G401 (cell line): ENCODE measurements at places on chromosomes 2 and 18. TPM values are rescaled to one million over a fixed set of nuclear protein-coding genes. Genes with fewer than 3 reads are reported as not detected.
A peak's percentile ranks its signal among the peaks of the same experiment; 100 is the strongest.

DNA sequence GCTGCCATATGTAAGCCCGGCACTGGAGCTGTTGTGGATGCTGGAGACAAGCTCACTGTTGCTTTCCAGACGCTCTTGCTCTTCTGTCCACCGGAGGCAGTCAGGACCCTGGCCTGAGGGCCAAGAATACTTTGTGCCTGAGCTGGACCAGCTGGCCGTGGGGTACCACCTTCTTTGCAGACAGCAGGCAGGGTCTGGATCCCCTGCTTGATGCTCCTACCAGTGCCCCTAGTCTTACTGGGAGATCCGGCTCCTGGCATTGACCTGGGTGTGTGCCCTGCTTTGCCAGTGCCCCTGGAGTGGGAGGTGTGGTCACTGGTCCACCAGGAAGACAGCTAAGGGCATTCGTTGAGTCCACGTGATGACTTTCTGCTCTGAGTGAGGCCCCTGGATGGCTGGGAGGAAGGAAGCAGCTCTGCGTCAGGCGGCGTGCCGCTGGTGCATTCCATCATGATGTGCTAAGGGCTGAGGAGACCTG lies 59.3 kb downstream of the LRRFIP1 start:
- no peak for DNase-seq

DNA sequence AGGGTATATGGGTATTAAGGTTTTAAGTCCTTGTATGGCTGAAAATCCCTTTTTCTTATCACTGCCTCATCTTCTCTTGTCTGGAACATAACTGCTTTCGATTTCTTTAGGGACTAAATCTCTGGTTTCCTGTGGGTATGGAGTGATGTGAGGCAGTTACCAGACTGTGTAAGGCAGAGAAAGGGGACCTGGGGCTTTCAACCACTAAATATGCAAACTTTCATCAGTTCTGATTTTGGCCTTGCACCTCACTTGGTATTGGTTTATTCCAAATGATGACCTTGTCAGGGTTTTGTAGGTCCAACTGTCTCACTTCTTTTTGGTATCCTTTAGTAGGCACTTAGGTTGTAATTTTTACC lies 9.3 kb downstream of the MAP4K4 start:
- DNase-seq = no peak

DNA sequence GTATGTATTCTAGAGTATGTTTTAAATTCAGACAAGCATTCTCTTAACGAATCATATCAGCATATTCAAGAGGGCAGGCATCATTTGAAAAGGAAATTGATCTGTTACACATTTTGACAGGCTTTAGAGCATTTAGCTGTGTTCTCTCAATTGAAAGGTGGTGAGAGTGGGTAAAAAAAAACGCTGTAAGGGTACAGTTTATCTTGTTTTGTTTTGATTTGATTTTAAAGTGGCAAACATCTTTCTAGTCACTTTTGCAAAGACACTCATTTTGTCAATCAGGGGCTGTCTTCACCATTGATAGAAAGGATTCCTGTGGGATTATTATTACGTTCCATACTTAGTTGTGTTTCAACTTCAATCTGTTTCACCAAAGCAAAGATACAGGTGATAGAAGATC lies 2.2 kb downstream of the CDH19 start:
- DNase-seq = no peak

GRCh38 chr2:117351396-117351795 lies 463.1 kb upstream of the DDX18 start:
- no peak for DNase-seq

GRCh38 chr2:111225856-111226255 lies 105.1 kb downstream of the BCL2L11 start:
- DNase-seq = no peak

DNA sequence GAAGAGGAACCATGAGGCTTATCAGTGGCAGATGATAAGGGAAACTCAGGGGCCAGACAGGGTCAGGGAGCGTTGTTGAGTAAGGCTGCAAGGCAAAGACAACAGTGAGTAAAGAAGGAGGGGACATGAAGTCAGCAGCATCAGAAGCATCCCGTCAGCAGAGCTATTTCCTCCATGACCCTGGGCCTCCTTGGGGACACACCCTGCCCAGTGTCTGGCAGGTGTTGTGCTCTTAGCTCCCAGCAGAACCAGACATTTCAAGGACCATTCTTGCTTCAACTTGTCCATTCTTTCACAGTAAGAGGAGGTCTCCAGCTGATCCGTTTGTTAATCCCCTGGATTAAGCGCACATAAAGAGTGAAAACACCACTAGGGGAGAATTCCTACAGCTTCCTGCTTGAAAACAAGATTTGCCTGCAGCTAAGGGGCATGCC lies 88.7 kb upstream of the MEIS1 start:
- no peak for DNase-seq

DNA sequence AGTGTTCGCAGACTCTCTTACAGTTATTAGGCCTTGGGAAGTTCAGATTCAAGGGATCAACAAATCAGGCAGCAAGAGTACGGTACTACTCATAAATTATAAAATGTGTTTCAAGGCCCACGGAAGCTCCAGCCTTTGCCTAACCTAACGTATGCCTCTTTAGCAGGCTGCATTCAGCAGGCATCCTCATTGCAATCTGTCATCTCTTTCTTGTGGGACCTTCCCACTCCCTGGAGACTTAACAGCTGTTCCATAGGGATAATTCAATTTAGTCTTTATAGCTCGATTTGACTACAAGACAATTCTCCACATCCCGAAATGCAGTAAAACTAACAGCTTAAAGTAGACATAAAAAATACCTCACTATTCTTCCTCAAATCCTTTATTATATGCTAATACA lies 453.7 kb downstream of the CNTNAP5 start:
- DNase-seq = no peak

DNA sequence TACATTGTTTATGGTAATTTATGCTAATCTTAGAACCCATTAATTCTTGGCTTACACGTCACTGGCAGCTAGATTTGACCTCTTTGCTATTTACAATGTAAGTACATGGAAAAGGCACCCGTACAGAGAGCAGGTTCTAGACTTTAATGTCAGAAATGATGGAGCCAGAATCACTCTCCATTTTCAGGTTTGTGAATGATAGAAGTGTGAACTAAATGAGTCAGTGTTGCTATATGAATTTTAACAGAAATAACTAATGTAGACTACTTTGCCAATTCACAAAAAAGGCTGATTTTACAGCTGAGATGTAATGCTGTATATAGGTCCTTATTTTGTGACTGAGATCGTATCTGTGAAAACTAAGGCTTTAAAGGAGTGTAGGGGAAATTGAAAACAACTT lies 214.6 kb downstream of the LDLRAD4 start:
- no peak for DNase-seq

DNA sequence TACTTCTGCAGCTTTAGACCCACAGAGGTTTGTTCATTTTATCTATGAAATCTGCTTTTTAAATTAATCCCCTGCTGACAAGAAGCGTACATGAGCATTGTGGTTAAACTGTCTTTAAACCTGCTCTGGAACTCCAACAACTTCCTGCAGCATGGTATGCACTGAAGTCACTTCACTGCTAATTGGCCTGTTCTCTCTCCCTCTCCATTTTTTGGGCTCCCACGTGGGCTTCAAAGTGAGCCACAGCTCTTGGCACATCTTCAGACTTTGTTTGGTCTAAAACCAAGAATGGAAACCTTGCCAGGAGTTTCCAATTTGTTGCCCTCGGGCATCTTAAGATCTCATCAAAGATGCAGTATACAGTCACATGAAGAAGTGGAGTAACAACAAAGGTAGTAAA lies 311.4 kb downstream of the LRRTM1 start:
- peak; percentile 7 for DNase-seq

DNA sequence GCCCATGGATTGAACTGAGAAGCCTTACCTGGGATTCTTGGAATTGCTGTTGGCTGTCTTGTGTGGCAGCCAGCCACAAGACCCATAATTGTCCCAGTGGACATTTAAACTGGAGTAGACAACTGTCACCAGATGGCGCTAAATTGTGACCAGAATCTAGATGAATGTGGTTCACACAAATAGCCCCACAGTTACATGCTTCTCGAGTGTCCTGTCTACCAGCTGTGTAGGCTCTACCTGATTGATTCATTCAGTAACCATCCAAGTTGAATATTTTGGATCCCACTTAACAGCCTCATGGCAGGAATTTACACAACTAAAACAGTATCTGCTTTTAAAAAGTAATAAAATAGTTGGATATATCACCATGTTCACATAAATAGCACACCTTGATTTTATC lies 73.2 kb downstream of the MAP4K4 start:
- DNase-seq = peak; percentile 83

DNA sequence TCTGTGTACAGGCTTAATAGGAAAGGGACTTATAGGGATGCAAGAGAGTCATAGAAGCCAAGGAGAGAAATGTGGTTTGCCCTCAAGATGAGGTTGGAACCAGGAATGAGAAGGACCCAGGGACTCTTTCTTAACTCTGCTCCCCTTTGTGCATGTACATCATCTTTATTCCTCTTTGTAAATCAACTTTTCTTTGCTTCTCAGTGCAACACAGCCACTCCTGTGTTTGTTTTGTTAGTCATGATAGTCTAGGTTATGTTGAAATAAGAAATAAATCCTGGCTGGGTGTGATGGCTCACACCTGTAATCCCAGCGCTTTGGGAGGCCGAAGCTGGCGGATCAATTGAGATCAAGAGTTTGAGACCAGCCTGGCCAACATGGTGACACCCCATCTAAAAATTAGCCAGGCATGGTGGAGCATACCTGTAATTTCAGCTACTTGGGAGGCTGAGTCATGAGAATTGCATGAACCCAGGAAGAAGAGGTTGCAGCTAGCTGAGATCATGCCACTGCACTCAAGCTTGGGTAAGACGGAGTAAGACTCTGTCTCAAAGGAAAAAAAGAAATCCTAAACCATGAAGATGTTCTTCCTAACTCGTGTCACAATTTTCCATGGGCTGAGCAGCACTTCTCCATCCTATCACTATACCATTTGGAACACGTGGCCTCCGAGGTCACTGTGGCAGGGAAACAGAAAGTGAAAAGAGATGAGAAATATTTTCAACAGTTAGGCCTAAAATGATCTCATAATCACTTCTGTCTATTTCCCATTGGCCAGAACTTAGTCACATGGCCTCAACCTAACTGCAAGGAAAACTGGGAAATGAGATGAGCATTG lies 73.0 kb upstream of the TMEM17 start:
- no peak for DNase-seq

DNA sequence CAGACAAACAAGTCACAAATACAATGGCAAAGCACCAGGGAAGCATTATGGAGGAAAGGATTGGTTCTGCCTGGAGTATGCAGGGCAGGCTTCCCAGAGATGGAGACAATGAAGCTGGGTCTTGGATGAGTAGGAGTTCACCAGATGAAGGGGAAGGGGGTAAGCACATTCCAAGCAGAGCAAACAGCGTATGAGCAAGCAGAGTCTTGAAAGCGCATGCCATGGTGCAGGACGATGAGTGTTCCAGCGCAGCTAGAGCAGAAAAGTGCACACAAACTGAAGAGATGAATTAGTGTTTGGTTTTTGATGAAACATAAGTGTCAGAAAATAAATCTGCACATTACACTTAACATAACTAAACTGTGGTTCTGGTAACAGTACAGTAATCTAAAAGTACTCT lies 21.6 kb downstream of the MBD2 start:
- DNase-seq = no peak

DNA sequence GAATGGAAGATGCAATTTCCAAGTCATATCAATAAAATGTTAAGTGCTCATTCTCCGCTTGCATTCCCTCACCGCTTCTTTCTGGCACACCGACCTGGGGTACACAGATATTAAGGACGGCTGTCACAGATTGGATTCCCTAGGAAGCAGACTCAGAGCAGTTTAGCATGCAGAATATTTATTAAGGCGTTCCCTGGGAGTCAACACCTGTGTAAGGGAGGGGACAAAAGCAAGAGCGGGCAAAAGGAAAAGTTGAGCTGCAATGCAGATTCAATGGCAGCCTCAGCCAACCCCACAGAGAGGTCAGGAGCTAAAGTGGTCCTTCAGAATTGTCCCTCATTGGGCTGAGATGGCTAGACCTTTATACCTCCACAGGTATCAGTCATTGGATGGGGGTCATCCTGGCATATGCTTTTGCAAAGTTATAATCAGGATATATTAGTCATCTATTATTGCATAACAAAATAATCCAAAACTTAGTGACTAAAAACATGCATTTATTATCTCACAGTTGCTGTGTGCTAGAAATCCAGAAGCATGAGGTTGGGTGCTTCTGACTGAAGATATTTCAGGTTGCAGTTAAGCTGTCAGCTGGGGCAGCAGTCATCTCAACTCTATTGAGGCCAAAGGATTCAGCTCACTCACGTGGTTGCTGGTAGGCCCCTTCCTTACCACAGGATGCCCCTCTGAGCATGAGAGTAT lies 27.0 kb upstream of the INO80D start:
- no peak for DNase-seq

- DNase-seq = no peak
Observed at GRCh38 chr2:138121666-138122661, 157.7 kb downstream of the HNMT start.

DNA sequence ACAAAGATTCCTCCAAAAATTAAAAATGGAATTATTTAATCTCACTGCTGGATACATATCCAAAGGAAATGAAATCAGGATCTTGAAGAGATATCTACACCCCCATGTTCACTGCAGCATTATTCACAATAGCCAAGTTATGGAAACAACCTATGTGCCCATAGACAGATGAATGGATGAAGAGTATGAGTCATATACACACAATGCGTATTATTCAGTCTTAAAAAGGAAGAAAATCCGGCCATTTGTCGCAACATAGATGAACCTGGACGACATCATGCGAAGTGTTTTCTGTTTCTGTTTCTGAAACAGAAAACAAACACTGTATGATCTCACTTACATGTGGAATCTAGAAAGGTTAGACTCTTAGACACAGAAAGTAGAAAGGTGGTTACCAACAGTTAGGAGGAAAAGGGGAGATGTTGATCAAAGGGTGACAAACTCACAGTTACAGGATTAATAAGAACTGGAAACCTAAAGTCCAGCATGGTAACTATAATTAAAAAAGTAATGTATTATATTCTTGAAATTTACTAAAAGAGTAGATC lies 87.8 kb upstream of the ERBB4 start:
- no peak for DNase-seq

Gene CPSF3
- total RNA-seq = 42.7 and 47.8 TPM in 2 replicates

Gene LIMS4
- total RNA-seq = not detected in 2 replicates

Gene ITPRIPL1
- total RNA-seq = 26.8 and 32.3 TPM in 2 replicates

Gene CNGA3
- not detected in 2 replicates for total RNA-seq

Gene INPP5D
- total RNA-seq = 1.3 and 5.1 TPM in 2 replicates

Gene LYPD1
- total RNA-seq = not detected in 2 replicates
